Kidney epithelial cell (primary cell): ENCODE measurements at places on chromosomes 16 and 17. TPM values are rescaled to one million over a fixed set of nuclear protein-coding genes. Genes with fewer than 3 reads are reported as not detected.

GRCh38 chr17:43832976-43833829, at the start of gene MPP3:
MPP3 (minus strand) TSS chr17:43833146; CDS start chr17:43831906, 1,240 bp downstream.
- no peak for DNase-seq

GRCh38 chr16:81945665-81946064, 65.6 kb downstream of the SDR42E1 start:
- no peak for DNase-seq

DNA sequence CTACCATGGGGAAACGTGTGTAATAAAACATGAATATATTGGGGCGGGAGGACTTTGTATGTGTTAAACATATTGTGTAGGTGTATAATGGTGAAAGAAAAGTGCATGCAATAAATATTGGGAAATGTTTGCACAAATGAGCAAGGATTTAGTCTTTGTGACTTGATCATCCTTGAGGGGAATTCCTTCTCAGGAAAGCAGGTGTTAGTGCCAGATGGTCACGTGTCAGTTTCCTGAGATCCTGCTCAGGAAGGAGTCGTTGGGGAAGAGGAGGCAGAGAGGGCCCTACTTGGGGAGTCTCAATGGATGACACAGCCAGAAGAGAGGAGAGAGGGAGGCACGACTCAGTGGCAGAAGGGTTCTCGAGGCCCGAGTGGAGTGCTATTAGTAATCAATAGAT, 53.2 kb downstream of the MSI2 start:
- no peak for DNase-seq

GRCh38 chr17:27659683-27660082, 28.7 kb downstream of the LGALS9 start:
- no peak for DNase-seq

- DNase-seq = no peak
Measured at GRCh38 chr16:90035902-90036301, 16.6 kb upstream of the DBNDD1 start.

The TBX6 gene
- 0.55 and 0.58 TPM in 2 replicates for total RNA-seq

GRCh38 chr16:68377667-68378393, 67.0 kb downstream of the PRMT7 start:
- DNase-seq = no peak

DNA sequence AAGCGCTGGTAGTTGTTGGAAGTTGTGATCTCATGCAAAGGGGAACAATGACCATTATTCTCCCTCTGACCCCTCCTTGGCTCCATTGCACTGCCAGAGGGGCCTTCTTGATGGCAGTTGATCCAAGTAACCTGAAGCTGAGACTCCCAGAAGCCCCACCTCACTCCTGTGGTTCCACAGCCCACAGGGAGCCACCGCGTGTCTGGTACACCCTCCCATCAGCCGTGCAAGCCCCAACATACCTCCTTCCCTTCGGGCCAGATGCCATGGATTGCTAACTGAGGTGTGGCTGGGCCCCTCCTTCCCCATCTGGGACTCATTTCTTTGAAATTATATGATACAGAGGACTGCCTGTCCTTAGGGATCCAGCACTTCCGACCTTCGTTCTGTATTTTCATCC, 17.8 kb downstream of the SAP30BP start:
- DNase-seq = no peak

DNA sequence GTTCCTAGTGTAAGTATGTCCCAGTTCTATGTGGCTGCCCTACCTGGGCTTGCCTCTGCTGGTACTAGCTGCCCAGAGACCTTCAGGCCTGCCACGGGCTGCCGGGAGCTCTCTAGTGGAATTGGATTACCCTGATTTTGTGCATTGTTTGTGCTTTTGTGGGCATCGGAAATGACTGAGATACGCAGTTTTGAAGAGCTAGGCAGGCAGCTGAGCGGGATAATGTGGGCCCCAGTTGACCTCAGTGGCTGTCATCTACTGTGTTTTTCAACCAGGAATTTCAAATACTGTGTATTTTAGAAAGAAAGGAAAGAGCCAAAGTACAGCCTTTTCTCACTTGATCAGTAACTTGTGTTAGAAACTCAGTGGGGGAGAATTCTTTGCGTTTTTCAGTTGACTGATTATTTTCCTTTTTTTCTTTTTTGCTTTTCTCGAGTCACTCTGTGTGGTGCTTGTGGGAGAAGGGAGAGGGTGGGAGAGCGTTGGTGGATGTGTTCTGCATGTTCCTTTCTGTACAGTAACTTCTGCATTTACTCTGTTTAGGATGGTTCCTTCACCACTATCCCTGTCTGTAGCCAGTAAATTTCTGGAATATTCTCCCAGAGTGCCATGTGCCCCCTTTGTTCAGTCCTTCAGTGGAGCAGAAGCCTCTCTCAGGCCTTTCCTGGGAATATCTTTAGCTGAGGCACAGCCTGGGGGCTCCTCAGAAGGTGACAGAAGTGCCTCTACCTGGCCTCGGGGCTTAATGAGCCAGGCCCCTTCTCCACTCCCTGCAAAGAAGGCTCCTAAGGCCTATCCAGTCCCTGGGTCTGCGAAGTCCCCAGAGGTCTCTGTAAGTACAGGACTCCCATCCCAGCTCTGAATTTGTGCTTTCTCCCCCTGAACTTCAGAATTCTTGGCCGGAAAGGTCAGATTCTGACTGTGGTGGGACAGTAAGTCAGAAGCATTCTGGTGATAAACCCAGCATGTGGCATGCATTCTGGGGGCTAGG, 15.0 kb upstream of the SLC12A3 start:
- no peak for DNase-seq

GRCh38 chr16:47613251-47613650, 152.1 kb downstream of the PHKB start:
- no peak for DNase-seq

DNA sequence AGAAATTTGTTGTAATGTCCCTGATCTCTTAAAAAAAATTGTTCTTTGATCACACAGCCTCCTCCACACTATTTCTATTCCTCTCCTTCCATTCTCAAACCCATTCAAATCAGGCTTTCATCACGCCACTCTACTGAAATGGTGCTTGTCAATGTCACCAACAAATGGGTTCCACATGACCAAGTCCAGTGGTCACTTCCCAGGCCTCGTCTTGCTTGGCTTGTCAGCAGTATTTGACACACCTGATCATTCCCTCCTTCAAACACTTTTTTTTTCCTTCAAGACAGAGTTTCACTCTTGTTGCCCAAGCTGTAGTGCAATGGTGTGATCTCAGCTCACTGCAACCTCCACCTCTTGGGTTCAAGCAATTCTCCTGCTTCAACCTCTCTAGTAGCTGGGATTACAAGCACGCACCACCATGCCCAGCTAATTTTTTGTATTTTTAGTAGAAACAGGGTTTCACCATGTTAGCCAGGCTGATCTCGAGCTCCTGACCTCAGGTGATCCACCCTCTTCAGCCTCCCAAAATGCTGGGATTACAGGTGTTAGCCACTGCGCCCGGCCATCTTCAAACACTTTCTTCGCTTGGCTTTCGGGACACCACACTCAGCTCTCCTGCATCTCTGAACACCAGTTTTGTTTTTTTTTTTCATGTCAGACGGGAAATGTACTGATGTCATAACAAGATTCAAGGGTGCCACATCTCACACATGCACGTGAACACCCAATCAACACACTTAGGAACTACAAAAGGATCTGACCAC, 18.3 kb downstream of the NQO1 start:
- DNase-seq = no peak

The CCL15 gene
- total RNA-seq = not detected in 2 replicates

The MYH1 gene
- not detected in 2 replicates for total RNA-seq

DNA sequence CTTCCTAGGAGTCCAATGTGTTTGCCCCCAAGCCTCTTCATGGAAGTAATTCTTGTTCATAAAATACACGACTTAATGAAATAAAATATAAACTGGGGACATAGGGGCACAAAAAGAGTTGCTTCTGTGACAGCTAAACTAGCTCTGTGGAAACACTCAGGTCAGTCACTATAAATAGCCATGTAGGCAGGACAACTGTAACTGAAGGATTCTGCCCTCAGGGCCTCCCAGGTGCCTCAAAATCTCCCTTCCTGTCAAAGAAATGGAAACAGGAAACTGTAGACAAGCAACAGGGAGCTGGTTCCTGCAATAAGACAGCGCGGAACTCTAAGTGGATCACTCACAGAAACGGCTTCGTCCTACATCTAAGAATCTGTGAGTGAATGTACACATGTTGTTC, 178.1 kb upstream of the ZFHX3 start:
- DNase-seq = no peak

The SDK2 gene
- 1.2 and 1.6 TPM in 2 replicates for total RNA-seq

- DNase-seq = no peak
Measured at GRCh38 chr17:9080983-9081382, 59.7 kb downstream of the NTN1 start.

The DHRS11 gene
- total RNA-seq = 5.4 and 8.3 TPM in 2 replicates

The RUNDC3A gene
- 3.3 and 12.3 TPM in 2 replicates for total RNA-seq

DNA sequence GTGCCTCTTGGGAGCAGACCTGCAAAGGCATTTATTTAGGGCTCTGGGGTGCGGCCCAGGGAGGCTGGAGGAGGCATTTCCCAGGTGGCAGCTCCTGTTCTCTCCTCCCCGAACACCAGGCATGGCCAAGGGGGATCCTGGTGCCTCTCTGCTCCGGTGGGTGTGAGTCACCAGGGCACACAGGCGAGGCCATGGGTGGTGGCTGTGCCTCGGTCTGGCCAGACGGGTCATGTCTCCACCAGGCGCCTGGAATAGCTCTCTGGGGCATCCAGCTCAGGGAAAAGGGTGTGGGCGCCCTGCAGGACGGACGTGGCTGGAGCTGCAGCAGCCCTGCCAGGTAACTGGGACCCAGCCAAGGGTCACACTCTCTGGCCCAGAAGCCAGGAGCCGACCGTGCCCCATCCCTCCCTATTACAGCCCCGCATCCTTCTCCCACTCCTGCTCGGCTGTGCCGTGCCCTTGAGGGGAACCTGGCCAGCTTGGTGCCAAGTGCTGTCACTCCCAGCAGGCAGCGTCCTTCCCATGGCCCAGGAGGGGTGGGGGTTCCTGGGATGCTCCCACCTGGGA, 25.8 kb downstream of the SOX8 start:
- DNase-seq = no peak

DNA sequence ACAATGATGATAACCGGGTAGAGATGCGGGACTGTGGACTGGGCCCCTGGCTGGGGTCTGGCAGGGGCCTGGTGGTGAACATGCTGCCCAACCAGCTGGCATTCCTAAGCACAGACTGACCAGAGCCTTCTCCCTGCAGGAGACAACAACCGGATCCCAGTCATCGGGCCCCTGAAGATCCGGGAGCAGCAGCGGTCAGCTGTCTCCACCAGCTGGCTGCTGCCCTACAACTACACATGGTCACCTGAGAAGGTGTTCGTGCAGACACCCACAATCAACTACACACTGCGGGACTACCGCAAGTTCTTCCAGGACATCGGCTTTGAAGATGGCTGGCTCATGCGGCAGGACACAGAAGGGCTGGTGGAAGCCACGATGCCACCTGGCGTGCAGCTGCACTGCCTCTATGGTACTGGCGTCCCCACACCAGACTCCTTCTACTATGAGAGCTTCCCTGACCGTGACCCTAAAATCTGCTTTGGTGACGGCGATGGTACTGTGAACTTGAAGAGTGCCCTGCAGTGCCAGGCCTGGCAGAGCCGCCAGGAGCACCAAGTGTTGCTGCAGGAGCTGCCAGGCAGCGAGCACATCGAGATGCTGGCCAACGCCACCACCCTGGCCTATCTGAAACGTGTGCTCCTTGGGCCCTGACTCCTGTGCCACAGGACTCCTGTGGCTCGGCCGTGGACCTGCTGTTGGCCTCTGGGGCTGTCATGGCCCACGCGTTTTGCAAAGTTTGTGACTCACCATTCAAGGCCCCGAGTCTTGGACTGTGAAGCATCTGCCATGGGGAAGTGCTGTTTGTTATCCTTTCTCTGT, 5.1 kb upstream of the SLC7A6 start:
- no peak for DNase-seq

The DHODH gene
- 7.9 and 19.9 TPM in 2 replicates for total RNA-seq

GRCh38 chr17:71926746-71927398, 193.9 kb upstream of the SOX9 start:
- peak; percentile 74 for DNase-seq

The CHST4 gene
- not detected in 2 replicates for total RNA-seq

The TPSD1 gene
- total RNA-seq = not detected in 2 replicates

The ABCA6 gene
- total RNA-seq = 0.04 and 0.14 TPM in 2 replicates

DNA sequence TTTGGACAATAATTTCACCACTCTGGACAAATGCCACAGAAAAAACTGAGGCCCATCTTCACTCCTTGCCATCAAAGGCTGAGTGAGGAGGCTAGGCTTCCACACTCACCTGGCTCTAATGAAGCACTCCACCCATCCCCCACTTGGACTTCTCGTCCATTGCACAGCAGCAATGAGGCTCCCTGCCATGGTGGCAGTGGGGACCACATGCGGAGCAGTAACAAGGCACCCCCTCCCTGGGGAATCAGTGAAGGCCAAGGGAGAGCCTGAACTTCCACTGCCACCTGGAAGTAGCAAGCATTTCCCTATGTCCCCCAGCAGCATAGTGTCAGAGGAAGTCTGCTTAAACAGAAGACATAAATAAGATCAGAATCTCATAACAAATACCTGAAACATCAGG, 2.0 kb upstream of the GOSR1 start:
- no peak for DNase-seq

DNA sequence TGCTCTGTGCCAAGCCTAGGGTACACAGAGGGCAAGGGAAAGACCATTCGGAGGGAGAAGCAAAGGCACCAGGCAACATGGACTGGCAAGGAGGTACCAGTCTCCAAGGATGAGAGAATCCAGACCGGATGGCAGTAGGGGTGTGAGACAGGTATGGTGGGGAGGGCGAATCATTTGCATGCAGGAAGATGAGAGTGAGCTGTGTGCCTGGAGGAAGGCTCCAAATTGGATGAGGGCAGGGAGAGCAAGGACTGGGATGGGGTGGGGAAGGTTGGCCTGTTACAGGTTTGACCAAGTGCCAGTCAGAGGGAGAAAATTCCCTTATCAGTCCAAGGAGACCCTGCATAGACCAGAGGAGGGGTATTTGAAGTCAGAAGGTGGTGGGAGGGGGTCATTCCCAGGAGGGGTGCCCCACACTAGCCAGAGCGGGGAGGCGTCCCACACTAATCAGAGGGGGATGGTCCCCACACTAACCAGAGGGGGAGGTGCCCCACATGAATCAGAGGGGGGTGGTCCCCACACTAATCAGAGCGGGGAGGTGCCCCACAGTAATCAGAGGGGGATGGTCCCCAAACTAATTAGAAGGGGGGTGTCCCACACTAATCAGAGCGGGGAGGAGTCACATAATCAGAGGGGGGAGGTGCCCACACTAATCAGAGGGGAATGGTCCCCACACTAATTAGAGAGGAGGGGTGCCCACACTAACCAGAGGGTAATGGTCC, 737 bp downstream of the CANT1 start:
- DNase-seq = no peak

- peak; percentile 4 for DNase-seq
Measured at GRCh38 chr16:47503936-47504335, 42.8 kb downstream of the PHKB start.

- DNase-seq = no peak
Measured at GRCh38 chr17:12789481-12790248, at the start of gene ARHGAP44. ARHGAP44 (plus strand) TSS chr17:12789498; CDS start chr17:12789839, 341 bp downstream.

- no peak for DNase-seq
Measured at GRCh38 chr17:76810956-76811355, 57.2 kb upstream of the MGAT5B start.

DNA sequence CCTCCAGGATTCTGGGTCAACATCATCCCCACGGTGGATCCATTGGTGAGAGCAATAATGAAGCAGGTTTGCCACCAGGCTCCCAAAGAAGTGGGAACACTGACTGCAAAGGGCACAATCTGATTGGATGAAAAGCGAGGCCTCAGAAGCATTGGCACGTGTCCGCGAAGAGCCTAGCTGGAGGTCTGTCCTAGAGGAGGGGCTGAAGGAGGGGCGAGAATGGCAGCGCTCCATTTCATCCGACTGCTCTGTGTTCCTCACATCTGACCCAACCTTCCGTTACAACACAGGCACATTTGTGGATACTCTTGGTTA, 79.9 kb downstream of the MRC2 start:
- DNase-seq = no peak

The DYNLL2 gene
- total RNA-seq = 16.3 and 18.3 TPM in 2 replicates

The PMFBP1 gene
- total RNA-seq = 0.75 TPM in 1 of 2 replicates, not detected in the other
